ENCODE measurements at places on chromosomes 11 and 22. TPM values are rescaled to one million over a fixed set of nuclear protein-coding genes. Genes with fewer than 3 reads are reported as not detected.

Gene LINC01488
- not detected for total RNA-seq

Gene HBD
- not detected for total RNA-seq

Gene TEX54
- total RNA-seq: 1.1 TPM

GRCh38 chr22:41501209-41501608 is 32.3 kb downstream of the ACO2 start:
- DNase-seq: peak; percentile 71

- no peak for DNase-seq
These were observed 55.7 kb downstream of the PTPRJ start for GRCh38 chr11:48036011-48036410.

DNA sequence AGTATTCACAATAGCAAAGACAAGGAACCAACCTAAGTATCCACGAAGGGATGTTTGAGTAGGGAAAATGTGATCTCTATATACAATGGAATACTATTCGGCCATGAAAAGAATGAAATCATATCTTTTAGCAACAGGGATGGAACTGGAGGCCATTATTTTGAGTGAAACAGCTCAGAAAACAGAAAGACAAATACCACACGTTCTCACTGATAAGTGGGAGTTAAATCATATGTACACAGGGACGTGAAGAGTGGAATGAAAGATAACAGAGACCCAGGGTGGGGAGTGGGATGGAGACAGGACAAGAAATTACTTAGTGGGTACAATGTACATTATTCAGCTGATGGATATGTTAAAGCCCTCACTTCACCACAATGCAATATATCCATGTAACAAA is 1012.7 kb downstream of the TBC1D22A start:
- no peak for DNase-seq

GRCh38 chr11:74022546-74022945 is 13.7 kb upstream of the UCP3 start:
- DNase-seq: no peak

GRCh38 chr11:95104856-95105255 is 15.2 kb downstream of the ENDOD1 start:
- no peak for DNase-seq

GRCh38 chr22:37906364-37907008 is 389 bp downstream of the MICALL1 start:
- DNase-seq: peak; percentile 57

Measured in B cell (primary cell).